Type B pancreatic cell (in vitro differentiated cells): ENCODE measurements at places on chromosomes 3 and 15. TPM values are rescaled to one million over a fixed set of nuclear protein-coding genes. Genes with fewer than 3 reads are reported as not detected.

Gene NEO1
- total RNA-seq, result 35.8 and 94.7 TPM in 2 replicates

Gene PPP1R14D
- 0.70 and 1.0 TPM in 2 replicates for total RNA-seq

Gene NRROS
- total RNA-seq, result 0.50 and 0.68 TPM in 2 replicates

GRCh38 chr3:196774191-196774820, 34.6 kb downstream of the PAK2 start:
- no peak overlapping the region for H3K4me3 ChIP-seq
- H3K27me3 ChIP-seq, result no peaks in the 10 kb centered on the region
- H3K4me1 ChIP-seq, result peaks cover 17% of the 10 kb centered on the region
- H3K27ac ChIP-seq, result no peak overlapping the region
- no peak for DNase-seq

DNA sequence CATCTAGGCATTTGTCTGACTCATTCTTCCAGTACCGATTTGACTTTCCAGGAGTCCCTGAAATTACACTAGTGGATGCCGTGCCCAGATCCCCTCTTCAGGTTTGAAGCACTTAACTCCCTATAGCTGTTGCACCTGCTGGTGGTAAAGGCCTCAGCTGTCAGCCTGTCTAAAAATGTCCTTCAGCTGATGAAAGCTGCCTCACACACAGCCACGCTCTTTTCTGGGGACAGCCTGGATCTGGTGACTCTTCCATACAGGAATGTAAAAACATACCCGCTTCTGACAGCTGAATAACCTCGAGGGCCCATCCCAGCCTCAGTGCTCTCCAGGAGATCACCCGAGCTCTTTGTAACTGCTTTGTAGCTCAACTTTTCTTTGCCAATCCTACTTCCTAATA, 534.1 kb upstream of the GRM7 start:
- no peaks in the 10 kb centered on the region for H3K36me3 ChIP-seq
- H3K4me1 ChIP-seq, result peaks cover 4% of the 10 kb centered on the region
- H3K27me3 ChIP-seq, result no peaks in the 10 kb centered on the region
- no peak overlapping the region for H3K27ac ChIP-seq
- no peak for DNase-seq

DNA sequence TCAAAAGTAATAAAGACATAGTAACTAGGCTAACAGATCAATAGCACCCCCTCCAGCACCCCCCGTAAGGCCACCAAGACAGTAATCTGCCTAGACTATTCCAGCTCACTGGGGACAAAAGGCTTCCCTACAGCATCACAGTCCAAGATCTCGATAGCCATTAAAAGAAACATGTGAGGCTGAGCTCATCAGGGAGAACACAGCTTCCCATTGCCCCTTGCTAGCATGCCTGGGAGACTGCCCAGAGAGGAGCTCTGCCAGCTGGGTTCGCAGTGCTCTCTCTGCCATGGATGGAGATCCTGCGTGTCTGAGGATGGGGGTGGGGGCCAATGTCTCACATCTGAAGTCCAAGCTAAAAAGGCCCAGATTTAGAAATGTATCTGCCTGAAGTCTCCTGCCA, 17.8 kb downstream of the LRIG1 start:
- peaks cover 7% of the 10 kb centered on the region for H3K27me3 ChIP-seq
- peaks cover 65% of the 10 kb centered on the region for H3K4me1 ChIP-seq
- no peak overlapping the region for H3K4me3 ChIP-seq
- no peak for DNase-seq
- peaks cover 6% of the 10 kb centered on the region for H3K36me3 ChIP-seq
